T1000 (cell line): ENCODE measurements at places on chromosomes 7 and 10.

GRCh38 chr10:132322586-132323048 is 9.4 kb upstream of the LRRC27 start:
- DNase-seq = no peak

GRCh38 chr7:55250313-55250712 is 114.8 kb upstream of the LANCL2 start:
- no peak for DNase-seq

DNA sequence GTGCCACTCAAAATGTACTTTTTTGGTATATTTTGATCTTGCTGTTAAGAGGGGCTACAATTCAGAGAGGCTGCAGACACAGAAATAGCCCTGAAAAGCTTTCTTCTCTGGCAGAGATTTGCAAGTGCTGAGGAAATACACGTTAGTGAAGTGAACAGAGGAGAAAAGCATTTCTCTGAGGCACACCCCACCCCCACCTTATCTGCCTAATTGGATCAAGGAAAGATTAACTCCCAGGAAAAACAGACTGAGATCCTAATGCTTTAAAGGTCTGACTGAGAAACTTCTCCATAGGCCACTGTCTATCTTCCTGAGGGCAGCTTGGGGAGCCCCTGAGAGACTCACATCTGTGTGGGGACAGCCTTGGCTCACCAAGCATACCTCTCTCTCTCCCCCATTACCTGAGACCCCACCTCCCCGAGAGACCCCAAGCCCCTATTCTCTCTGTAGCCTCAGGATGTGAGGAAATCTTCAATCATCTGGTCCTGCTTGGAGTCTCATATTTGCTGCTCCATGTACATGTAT is 14.8 kb upstream of the AKR1C3 start:
- DNase-seq = no peak

DNA sequence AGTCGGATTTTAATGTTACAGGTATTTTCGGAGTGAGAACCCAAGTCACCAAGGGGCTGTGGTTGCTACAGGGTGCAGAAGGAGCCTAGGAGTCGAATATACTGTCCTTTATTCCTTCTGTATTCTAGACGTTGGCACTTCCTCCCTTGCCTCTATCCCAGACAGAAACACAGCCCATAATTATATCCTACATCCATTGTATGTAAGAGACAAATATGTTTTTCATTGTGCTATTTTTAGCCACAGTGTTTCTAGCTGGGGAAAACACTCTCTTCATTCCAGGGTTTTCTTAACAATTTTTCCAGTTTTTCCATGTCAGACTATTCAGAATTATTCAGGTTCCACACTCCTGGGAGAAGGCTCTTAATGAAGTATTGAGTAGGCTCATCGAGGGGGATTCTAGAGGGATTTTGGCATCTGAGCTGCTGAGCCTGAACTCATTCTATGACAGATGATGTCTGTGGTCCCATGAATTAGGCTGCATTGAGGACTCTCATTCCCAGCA is 32.6 kb downstream of the KIAA1217 start:
- DNase-seq = no peak

GRCh38 chr7:39621261-39621660 is 2.1 kb upstream of the RALA start:
- DNase-seq = peak; percentile 20
